SK-N-SH (cell line): ENCODE measurements at places on chromosomes 4 and X.

DNA sequence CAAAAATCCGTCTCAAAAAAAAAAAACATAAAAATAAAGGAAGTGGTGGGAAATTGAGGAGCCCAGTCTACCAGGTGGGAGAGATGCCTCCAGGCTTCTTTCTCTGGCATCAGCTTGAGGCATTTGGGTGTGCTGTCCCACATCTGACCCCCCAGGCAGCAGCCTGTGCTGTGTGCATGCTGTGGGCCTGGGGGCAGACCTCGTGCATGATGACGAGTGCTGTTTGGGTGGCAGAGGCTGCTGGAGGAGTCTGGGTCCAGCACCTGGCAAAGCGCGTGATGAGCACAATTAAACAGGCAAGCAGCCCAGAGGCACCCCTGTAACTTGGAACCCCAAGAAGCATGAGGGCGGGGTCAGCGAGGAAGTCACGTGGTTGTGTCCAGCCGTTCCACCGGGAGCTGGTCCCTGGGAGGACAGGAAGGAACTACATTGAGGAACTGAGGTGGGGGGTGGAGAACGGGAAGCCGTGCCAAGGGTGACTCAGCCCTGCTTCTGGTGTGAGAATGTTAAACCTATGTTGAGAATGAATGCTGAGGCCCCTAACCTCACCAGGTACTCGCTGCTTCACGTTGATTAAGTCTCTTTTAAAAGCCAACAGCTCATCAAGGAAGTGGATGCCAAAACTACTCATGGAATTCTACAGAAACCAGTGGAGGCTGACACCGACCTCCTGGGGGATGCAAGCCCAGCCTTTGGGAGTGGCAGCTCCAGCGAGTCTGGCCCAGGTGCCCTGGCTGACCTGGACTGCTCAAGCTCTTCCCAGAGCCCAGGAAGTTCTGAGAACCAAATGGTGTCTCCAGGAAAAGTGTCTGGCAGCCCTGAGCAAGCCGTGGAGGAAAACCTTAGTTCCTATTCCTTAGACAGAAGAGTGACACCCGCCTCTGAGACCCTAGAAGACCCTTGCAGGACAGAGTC is 6.1 kb downstream of the TACC3 start:
- DNase-seq: peak; percentile 28

GRCh38 chrX:84363051-84363450 is 139.2 kb downstream of the HDX start:
- DNase-seq: no peak

DNA sequence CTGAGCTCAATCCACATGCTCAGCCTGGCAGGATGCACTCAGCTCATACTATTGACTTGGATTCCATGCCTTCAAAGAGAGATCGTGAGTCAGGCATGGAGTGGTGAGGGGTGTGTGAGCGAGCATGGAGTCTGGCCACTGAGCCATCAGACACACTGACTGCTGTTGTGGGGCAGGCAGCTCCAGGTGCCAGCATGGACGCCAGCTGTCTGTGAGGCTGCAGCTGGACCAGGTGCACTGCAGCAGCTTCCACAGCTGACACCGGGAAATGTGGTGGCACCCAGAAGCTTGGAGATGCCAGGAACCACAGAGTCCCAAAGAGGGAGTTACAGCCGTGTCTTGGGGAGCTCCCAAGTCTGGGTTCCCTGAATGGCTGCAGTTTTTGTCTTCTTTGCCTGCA is 1026.4 kb upstream of the ADGRL3 start:
- DNase-seq: no peak

- DNase-seq: no peak
Observed at GRCh38 chrX:40897718-40898270, 162.5 kb upstream of the MED14 start.

DNA sequence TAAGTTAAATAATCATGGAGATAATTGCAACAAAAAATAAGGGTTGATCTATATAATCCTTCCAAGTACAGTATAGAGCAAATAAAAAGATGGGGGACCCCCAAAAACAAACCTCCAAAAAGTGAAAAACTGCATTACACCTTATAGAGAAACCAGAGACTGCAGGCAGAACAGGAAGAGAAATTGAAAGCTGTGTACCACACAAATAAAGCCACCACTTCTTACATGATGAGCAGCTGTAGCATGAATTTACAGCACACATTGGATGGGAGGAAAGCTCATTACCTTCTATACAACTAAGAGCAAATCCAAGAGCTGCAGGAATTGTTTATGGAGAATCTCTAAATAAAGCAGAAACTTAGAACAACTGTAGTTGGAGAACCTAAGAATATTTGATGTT is 152.4 kb upstream of the PDE5A start:
- DNase-seq: no peak

- DNase-seq: no peak
Observed at GRCh38 chr4:38665551-38666411, 1.8 kb downstream of the KLF3 start.

DNA sequence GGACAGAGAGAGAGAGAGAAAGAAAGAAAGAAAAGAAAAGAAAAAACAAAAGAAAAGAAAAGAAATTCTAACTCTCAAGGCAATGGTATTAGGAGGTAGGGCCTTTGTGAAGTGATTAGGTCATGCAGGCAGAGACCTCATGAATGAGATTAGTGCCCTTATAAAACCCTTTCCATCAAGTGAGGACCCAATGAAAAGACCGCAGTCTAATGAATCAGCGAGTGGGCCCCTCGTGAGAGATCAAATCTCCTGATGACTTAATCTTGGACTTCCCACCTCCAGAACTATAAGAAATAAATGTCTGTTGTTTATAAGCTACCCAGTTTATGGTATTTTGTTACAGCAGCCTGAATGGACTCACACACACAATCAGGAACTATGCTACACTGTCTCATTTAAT is 16.9 kb downstream of the AASDH start:
- DNase-seq: no peak
